ENCODE measurements at places on chromosomes 5 and 9.

GRCh38 chr5:31664566-31664965 is 25.6 kb downstream of the PDZD2 start:
- no peak for DNase-seq

DNA sequence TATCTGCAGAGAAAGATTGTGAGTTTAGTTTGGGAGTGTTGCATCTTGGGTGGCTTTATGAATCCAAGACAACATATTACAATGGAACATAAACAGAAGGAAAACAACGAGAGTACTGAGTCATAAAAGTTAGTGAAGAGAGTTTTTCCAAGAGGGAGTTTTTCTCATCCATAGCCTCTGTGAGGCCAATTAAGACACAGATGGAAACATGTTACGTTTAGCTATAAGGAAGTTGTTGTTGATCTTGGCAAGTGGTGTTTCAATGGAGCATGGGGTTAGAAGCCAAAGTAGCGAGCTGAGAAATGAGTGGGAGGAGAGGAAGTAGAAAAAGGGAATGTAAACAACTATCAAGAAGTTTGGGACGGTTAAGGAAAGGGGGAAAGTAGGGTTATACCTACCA is 53.3 kb upstream of the SPATA31D4 start:
- DNase-seq, result no peak

DNA sequence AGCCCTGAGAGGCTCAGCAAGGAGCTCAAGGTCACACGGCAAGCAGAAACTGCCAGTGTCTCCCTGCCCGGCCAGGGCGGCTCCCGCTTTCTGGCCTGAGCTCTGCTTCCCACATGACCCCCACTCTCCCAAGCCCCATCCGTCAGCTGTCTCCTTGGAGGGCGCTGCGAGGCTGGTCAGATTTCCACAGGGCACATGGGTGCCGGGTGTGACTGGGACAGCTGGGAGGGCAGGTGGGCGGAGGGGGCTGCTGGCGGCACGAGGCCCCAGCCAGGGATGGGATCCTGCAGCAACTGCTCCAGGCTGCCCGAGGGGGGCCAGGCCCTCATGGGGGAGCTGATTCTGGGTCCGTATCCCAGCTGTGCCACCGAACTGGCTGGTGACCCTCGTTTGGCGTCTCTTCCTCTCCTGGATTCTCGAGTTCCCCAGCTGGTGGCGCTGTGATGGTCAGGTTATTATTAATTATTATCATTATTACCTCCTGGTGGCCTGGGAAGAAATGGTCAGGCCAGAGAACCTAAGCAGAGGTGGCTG is 12.9 kb upstream of the WDR38 start:
- DNase-seq, result no peak

DNA sequence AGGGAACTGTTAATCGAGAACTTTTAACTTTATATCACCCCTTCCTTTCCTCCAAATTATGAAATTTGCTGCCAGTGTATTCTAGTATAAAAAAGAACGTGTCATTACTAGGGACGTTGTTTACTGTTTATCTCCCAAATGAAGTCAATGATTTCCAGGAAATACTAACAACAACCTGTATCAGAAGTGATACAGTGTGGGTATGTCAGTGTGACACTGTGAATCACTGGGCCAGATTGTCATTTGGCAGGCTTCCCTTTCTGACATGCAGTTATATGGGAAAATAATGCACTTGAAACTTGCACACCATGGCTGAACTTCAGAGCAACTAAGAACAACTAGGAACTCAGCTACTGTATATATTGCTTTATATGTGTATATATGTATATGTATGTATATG is 12.6 kb downstream of the ZNF462 start:
- no peak for DNase-seq

GRCh38 chr9:134287591-134288491 is 38.4 kb upstream of the RXRA start:
- no peak for DNase-seq

DNA sequence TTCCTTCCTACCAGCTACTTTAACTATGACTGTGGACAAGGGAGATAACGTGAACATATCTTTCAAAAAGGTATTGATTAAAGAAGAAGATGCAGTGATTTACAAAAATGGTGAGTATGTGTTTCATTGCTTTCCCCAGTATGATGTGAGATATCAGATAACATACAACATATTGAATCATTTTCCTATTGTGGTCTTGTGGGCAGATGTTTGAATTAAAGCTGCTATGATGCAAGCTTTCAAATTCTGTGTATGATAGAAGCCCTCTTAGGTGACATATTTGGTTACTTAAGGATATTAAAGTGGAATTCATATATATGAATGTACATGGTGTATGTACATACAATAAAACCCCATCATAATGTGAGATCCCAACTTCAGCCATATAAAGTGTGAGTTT is 59.5 kb downstream of the TEK start:
- DNase-seq, result no peak

DNA sequence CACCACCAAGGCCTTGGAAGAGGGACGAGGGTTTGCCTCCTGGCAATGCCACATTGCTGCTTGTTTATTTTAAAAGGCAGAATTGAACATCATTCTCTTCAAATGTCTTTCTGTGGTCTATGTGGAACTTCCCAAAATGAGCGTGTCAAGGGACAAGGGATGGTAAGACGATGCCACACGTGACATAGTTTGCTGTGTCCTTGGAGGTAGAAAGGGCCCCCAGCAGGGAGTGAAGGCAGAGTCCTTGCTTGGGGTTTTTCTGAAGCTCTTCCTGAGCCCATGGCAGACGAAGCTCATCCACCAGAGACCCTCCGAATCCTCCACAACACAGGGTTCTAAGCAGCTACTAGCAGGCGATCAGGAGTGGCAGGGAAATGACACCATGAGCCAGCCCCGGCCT is 28.3 kb downstream of the PRRX2 start:
- no peak for DNase-seq

- no peak for DNase-seq
These were observed 36.2 kb downstream of the NUDT12 start for GRCh38 chr5:103526164-103526915.

- no peak for DNase-seq
These were observed 37.5 kb downstream of the ZCCHC7 start for GRCh38 chr9:37157726-37158377.

- no peak for DNase-seq
These were observed 80.3 kb downstream of the BOD1 start for GRCh38 chr5:173535976-173536639.

Measured in stimulated activated CD8-positive, alpha-beta memory T cell treated with anti-CD3 and anti-CD28 coated beads, Interleukin-2, amount 100 ng/mL, for 1 hour (primary cell).